ENCODE measurements at places on chromosomes 3 and 15. TPM values are rescaled to one million over a fixed set of nuclear protein-coding genes. Genes with fewer than 3 reads are reported as not detected.

COL8A1 gene
- total RNA-seq, result 1.1 TPM

DNA sequence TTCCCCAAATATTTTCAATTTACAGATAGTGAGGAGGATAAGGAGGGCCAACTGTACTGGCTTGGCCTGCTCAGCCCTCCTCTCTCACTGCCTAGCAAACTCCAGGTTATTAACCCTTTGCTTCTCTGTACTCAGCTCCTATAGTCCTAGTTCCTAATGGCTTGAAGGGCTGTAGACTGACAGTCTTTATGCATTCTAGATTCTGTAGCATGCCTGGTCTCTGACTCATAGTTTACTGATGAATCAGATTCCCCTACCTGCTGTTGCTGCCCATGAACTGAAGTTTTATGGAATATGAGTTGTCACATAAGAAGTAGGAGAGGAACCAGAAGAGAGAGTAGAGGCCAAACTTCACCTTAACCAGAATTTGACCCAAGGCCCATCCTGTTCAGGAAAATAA lies 27.1 kb upstream of the MAP3K13 start:
- no peak for DNase-seq

- peak; percentile 45 for DNase-seq
These were observed 922 bp downstream of the ADPRH start for GRCh38 chr3:119580067-119580760.

DNA sequence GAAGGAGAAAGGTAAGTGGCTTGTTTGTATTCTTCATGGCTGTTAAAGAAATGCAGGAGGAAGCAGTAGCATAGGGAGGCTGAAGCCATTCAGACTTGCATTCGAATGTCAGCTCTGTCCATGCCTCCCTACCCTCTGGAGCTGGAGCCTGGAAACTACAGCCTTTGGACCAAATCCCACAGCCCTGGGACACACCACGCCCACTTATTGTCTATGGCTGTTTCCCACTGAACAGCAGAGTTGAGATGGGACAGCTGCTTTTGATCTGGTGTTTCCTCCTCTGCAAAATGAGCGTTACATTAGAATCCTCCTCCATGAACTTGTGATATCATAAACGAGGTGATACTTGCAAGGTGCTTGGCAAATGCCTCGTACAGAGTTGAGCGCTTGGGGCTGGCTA lies 3.6 kb downstream of the FAM107A start:
- DNase-seq, result no peak

- DNase-seq, result no peak
These were observed 129.6 kb downstream of the OPA1 start for GRCh38 chr3:193722566-193722965.

DNA sequence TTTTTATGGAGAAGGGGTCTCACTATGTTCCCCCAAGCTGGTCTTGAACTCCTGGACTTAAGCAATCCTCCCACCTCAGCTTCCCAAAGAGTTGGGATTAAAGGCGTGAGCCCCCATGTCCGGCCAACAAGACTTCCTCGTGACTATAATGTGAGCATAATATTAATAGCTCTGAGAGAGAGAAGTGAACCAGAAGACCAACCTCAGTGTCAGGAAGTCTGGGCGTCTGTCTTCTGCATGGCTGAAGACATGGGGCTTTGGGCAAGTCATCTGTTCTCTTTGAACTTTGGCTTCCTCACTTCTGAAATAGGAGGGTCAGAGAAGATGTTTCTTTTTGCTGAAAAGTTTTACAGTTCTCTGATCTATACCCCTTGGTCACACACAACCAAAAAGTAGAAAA lies 92.1 kb downstream of the SLC49A4 start:
- DNase-seq, result no peak

GRCh38 chr3:16444344-16444743 lies 69.2 kb downstream of the RFTN1 start:
- DNase-seq, result no peak

GRCh38 chr15:85785887-85786780 lies 8.6 kb downstream of the KLHL25 start:
- no peak for DNase-seq
